ENCODE measurements at places on chromosomes 2 and 18. TPM values are rescaled to one million over a fixed set of nuclear protein-coding genes. Genes with fewer than 3 reads are reported as not detected.
A peak's percentile ranks its signal among the peaks of the same experiment; 100 is the strongest.

GRCh38 chr2:195466427-195466826 is 190.6 kb upstream of the SLC39A10 start:
- H3K27ac ChIP-seq: no peak overlapping the region
- DNase-seq: no peak
- no peaks in the 10 kb centered on the region for H3K4me1 ChIP-seq
- H3K27me3 ChIP-seq: no peaks in the 10 kb centered on the region
- H3K36me3 ChIP-seq: no peaks in the 10 kb centered on the region

DNA sequence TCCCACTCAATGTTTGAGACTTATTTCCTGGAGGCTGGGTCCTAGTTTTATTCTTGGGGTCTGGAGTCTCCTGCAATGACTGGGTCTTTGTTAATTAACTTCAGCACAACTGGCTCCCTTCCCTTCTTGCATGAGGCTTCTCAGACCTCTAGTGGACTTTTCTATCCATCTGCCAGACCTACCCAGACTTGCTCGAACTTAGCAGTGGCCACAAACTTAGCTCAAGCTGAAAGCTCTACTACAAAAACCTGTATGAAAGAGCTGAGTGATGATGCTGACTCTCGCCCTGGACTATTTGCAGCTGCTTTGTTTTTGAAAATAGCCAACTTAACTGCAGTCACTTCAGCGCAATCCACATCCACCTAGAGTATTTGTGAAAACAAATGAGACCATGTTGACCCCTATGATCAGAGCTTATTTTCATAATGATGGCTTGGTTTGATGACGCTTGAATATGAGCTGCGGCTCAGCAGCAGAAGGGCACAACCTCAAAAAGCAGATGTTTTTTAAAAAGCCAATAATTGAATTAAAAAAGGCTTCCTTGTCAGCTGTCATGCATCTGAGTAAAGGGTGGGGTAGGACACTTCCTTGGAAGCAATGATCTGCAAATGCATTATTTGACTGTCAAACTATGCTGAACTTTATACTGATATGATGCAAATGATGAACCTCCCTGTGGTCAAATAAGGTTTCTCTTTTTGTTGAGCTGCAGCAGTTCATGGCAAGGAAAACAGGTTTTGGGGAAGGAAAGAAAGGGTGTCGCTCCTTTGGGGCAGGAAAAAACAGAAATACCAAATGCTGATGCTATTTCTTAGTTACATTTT is 10.6 kb upstream of the ANXA4 start:
- no peak overlapping the region for H3K27ac ChIP-seq
- DNase-seq: no peak
- peaks cover 8% of the 10 kb centered on the region for H3K36me3 ChIP-seq
- H3K27me3 ChIP-seq: no peaks in the 10 kb centered on the region

- no peaks in the 10 kb centered on the region for H3K36me3 ChIP-seq
- H3K27me3 ChIP-seq: no peaks in the 10 kb centered on the region
- DNase-seq: no peak
- no peak overlapping the region for H3K4me3 ChIP-seq
- no peak overlapping the region for H3K27ac ChIP-seq
These were observed 583.5 kb upstream of the SALL3 start for GRCh38 chr18:78396077-78396476.

DNA sequence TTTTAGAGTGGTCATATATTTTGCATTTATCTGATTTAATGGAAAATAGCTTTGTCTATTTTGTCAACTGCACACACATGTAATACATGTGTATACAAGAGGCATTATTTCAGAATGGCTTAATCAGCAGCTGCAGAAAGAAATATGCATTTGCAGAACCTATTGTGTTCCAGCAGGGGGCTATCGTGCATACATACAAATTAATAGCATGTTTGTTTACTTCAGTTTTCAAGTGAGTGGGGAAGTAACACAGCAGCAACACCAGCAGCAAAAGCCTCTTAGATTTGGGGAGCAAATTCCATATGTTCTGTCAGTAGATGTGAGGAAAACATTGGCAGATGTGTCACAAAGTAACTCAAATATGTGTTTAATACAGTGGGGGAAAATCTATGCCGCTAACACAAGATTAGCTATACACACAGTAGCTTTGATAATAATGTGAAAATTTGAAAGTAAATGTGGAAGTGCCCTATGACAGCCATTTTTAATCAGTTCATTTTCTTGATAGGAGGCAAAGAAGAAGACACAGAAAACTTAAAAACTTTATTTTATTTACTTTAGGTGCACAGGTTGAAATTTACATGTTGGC is 218.1 kb downstream of the WDR7 start:
- DNase-seq: peak; percentile 44
- peaks cover 5% of the 10 kb centered on the region for H3K36me3 ChIP-seq
- peak overlapping the region; percentile 86 for H3K27ac ChIP-seq
- H3K4me3 ChIP-seq: no peak overlapping the region

GRCh38 chr2:32498306-32498705 is 129.5 kb upstream of the TTC27 start:
- H3K36me3 ChIP-seq: peaks cover 13% of the 10 kb centered on the region
- H3K27ac ChIP-seq: no peak overlapping the region
- H3K4me1 ChIP-seq: no peaks in the 10 kb centered on the region
- no peaks in the 10 kb centered on the region for H3K27me3 ChIP-seq
- no peak for DNase-seq

DNA sequence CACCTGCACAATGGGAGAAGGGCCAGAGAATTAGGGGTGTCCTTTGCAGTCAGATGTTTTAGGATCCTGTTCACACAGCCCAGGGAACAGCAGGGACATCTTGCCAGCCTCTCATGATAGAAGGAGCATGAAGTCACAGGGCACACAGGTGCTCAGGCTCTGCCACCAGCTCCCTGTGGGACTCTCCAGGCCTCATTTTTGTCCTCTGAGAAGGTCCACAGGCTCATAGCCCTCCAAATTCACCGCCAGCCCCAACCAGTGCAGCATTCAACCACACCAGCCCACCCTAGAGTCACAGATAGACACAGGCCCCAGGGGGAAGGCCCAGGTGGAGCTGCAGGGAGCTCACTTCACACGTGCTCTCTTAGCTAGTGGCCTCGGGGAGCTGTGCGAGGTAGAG is 391.7 kb downstream of the TNS1 start:
- no peaks in the 10 kb centered on the region for H3K27me3 ChIP-seq
- H3K4me1 ChIP-seq: peaks cover 15% of the 10 kb centered on the region
- peaks cover 6% of the 10 kb centered on the region for H3K36me3 ChIP-seq
- peak overlapping the region; percentile 90 for H3K27ac ChIP-seq

- no peak for DNase-seq
- H3K27ac ChIP-seq: no peak overlapping the region
- H3K27me3 ChIP-seq: no peaks in the 10 kb centered on the region
- no peak overlapping the region for H3K4me3 ChIP-seq
These were observed 96.2 kb downstream of the PDE1A start for GRCh38 chr2:182330451-182331305.

GRCh38 chr18:59172664-59173249 is 33.1 kb downstream of the SEC11C start:
- H3K4me1 ChIP-seq: no peaks in the 10 kb centered on the region
- DNase-seq: no peak
- H3K27ac ChIP-seq: no peak overlapping the region
- no peaks in the 10 kb centered on the region for H3K36me3 ChIP-seq

GRCh38 chr2:157603198-157603597 is 25.5 kb downstream of the ACVR1C start:
- no peak overlapping the region for H3K27ac ChIP-seq
- H3K4me1 ChIP-seq: no peaks in the 10 kb centered on the region
- no peak for DNase-seq
- H3K36me3 ChIP-seq: no peaks in the 10 kb centered on the region

GRCh38 chr18:13547347-13547746 is 179.0 kb downstream of the FAM210A start:
- no peak overlapping the region for H3K4me3 ChIP-seq
- H3K27me3 ChIP-seq: peaks cover 70% of the 10 kb centered on the region
- H3K4me1 ChIP-seq: no peaks in the 10 kb centered on the region
- DNase-seq: no peak

The UPP2 gene
- total RNA-seq: not detected

The DES gene
- total RNA-seq: not detected

The LYG2 gene
- not detected for total RNA-seq

The FAM124B gene
- total RNA-seq: not detected

All from Calu3 (cell line).